ENCODE measurements at places on chromosomes 1 and 21.

DNA sequence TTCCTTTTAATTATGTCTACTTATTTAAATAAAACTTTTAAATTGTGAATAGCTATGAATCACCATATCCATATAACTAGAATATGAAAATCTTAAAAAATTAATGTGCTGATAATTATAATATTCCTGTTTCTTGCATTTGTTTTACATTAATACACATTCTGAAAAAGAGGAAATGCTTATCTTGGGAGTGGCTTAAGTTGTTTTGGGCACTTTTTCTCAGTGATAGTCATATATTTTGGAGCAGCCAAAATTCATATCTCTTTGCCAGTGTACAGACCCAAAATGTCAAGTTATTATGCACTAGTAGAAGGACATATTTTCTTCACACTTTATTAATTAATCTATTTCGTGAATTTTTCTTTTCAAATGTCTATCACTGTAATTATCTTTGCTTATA lies 838.5 kb downstream of the USP25 start:
- no peak for DNase-seq

- no peak for DNase-seq
Measured at GRCh38 chr1:25831569-25832196, 11.9 kb downstream of the MTFR1L start.

DNA sequence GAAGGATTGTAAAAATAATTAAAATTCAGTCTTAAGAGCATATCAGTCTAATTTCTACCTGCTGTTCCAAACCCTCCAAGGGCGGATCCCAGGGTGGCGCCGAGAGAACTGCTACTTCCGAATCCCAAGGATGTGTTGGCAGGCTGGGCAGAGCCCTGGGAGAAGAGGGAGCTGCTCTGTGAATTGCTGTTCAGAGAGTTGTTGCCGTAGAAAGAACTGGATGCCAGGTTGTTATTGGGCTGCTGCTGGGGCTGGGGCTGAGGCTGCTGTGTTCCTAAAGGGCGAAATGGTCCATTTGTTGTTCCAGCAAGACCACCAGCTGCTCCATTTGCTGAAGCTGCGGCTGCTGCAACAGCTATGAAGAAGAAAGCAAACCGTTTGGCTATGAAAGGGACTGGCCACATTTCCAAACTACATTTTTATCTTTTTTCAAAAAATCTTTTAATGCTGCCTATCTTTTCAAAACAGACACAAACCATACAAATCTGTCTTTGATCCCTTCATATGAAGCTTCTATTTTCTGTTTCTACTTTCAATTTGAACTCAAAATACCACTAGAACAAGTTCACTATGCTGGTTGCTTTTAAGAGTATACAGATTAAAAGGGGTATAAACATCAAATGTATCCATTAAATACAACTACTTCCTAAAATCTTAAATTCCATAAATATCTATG lies 57.5 kb upstream of the SDC3 start:
- no peak for DNase-seq

DNA sequence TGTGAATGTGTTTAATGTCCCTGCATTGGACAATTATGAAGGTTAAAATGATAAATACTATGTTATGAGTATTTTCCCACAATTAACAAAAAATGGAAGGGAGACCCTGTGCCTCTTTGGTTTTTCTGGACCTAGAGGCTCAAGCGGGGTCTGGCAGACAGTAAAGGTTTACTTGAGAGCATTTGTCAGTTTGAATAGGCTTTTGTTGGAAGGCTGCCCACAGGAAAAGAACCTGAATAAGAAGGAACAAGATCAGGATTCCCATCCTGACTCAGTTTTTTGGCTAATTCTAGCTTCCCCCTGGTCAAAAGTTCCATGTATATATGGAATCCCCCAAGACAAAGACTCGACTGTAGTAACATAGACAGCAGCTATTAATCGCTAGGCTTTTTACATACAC lies 150.9 kb upstream of the JUN start:
- DNase-seq = no peak

GRCh38 chr1:109846162-109846561 lies 64.5 kb upstream of the CSF1 start:
- DNase-seq = no peak

GRCh38 chr1:173414136-173414535 lies 63.0 kb upstream of the PRDX6 start:
- no peak for DNase-seq

- DNase-seq = no peak
Measured at GRCh38 chr1:7290971-7291970, 479.8 kb upstream of the VAMP3 start.

DNA sequence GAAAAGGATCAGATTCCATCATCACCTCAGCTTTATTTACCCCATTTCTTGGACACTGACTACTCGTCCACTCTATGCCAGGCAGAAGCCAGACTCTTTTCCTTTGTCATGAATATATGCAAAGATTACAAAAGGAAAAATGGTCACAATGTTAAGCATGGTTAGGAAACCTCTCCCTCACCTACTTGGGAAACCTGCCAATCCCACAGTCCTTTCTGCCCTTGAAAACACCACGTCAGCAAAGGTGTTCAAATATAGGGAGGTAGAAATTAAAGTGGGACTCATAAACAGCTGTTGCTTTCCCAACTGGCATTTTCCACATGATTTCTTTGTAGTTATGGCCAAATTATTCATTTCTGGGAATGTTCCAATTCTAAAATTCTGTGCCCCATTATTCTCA lies 16.2 kb upstream of the ATP13A2 start:
- no peak for DNase-seq

- DNase-seq = no peak
Measured at GRCh38 chr1:244876228-244876910, 12.0 kb upstream of the HNRNPU start.

DNA sequence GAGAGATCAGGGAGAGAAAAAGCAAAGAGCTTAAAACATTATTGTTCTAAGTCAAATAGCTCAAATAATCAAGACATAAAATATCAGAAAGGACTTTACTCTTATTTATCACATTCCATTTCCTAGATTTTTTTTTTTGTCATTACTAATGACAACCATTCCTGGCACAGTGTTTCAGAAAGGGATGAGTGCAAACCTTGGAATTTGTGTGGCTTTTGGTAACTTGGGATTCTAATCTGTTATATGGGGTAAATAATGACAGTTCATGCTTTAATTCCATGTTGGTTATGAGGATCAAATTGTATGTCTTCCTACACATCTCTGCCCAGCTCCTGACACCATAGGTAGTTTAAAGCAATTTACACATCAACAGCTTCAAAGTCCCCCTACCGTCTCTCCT lies 358.4 kb upstream of the ADGRL4 start:
- no peak for DNase-seq

DNA sequence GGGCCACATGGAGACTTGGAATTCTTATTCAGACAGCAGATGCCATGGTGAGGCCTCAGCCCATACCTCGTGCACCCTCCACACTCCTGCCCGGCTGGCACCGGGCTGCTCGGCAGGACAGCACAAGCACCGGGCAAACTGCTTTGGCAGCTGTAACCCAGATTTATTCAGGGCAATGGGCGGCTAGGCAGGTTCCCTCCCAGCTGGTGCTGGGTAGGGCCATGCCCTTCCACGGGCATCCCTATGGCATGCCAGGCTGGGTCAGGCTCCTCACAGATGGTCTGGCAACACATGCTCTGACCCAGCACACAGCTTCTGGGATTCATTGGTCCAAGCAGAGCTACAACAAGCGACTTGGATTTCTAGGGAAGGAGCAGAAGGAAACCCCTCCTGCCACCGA lies 53.4 kb downstream of the ATP1A1 start:
- no peak for DNase-seq

DNA sequence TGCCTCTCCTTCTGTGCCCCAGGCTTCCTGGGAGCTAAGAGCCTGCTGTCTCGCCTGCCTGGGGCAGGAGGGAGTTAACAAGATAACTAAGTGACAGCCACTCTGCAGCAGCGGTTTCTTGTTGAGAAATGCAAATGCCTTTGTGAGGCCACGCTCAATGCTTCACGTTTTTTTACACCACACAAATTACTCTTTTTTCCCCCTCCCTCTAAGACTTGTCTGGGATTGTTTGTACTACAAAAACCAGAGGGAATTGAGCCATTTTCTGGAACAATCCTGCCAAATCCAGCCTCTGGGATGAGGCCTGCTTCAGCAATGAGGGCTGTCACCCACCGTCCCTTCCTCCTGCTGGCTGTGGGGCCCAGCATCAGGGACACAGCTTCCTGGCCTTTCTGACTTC lies 119.6 kb downstream of the ACTL8 start:
- no peak for DNase-seq

DNA sequence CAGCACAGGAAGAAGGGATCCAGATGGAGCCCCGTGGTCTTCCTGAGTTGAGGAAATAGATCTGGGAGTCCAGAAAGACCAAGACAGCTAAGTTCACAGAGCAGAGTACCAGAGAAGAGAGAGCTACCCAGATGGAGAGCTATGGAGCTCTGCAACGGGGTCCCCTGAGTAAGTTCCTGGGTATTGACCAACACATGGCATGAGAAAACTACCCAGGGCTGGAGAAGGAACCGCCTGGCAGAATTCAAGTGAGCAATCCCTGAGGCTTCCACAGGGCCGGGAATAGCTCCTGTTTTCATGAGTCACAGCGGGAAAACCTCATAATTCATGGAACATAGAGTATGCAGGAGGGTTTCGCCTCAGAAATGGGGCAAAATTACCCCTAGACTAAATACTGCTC lies 19.7 kb downstream of the STPG1 start:
- DNase-seq = no peak

DNA sequence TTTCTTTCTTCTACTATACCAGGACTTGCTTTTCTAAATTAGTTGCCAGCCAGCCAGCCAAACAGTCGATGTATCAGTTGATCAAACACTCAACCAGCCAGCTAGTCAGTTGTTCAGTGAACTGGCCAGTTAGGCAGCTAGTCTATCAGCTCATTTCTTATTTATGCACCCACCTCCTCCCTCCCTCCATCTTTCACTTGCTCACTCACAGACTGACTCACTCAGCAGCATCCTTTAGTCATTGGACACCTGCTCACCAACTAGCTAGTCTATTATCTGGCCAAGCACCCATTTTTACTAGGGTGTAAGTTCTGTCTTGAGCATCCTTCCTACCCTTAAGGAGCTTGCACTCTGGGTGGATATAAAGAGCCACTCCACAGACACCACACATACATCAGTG lies 5.9 kb upstream of the SPRR4 start:
- no peak for DNase-seq

- no peak for DNase-seq
Measured at GRCh38 chr21:40177979-40178378, 310.7 kb downstream of the PCP4 start.

- DNase-seq = no peak
Measured at GRCh38 chr1:176934370-176934769, 230.1 kb downstream of the ASTN1 start.

Measured in activated CD4-positive, CD25-positive, alpha-beta regulatory T cell treated with anti-CD3 and anti-CD28 coated beads, Interleukin-2, amount 50 U/mL, for 72 hours (primary cell).